Trophoblast cell (in vitro differentiated cells and primary cell): ENCODE measurements at places on chromosomes 12 and 14.

GRCh38 chr12:58580095-58580494 is 340.2 kb downstream of the LRIG3 start:
- DNase-seq, result no peak

DNA sequence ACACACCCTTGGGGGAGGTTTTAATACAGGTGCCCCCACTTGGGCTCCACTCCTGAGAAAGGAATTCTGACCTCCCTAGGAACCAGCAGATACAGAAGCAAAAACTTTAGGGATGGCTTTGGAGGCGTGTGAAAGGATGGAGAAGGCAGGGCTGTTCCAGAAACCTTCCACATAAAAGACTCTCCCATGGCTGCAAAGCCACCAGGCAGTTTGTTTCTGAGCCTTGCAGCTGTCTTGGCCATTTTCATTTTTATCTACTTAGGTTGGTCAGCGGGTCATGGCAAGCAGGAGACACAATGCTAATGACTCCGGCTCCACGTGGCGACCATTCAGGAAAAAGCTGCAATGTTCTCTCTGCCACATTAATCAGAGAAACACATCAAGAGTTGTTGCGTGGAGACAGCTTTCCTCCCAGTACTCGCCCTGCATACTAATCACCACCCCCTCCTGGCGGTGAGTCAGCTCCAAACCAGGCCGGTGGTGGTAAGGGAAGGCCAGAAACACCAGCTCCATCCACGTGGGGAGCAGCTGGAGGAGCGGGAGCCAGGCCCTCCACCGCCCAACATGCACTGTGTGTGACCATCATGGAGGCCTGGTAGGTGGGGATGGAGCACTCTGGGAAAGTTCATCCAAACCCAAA is 30.9 kb upstream of the IRF2BPL start:
- DNase-seq, result peak; percentile 83

DNA sequence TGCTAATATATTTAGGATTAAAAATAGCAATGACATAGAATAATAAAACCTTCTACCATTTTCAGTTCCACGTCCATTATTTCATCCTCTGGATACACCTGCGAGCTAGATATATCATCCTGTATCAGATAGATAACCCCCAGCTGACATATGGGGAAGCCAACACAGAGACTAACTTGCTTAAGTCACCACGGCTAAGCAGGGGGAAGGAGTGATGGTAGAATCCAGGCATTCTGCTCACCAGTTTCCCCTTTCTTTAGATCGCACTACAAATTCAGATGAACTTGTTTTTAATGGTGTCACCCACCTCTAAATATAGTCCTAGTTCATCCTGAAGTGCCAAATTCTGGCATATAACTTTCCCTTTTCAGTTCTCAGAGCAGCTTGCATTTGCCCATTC is 110.1 kb downstream of the TXNDC16 start:
- no peak for DNase-seq

DNA sequence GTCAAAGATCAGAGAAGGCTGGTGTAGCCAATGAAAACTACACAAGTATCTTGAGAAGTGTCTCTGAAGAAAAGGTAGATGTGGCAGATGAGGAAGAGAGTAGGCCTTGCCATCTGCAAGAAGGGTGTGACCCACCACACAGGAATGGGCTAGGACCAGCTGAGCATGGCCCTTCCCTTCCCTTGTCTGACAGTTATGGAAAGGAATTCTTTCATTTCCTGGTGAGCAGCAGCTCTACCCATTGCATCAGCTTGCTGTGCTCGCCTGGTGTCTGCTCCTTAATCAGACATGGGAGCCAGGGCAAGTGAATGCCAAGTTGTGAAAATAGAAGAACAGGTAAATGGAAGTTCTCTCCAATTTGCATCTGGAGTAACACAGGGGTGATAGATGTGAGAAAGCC is 145.2 kb upstream of the KRR1 start:
- DNase-seq, result peak; percentile 93

DNA sequence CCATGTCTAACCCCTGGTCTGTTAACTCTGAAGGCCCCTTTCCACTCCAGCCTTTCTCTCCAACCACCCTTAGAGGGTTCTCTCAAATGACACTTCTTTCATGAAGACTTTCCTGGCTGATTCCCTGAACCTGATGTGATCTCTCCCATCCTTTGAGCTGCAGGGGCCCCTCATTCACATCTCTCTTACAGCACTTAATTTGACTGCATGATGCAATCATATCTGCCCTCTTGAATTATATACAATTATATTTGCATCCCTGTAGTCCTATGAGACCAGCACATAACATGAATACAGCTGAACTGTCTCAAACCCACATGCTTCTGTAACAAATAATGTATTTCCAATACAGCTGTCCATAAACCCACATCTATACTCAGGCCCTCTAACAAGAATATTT is 56.4 kb downstream of the PPP2R5E start:
- DNase-seq, result no peak

- no peak for DNase-seq
Observed at GRCh38 chr14:91482263-91483013, 27.7 kb downstream of the PPP4R3A start.

DNA sequence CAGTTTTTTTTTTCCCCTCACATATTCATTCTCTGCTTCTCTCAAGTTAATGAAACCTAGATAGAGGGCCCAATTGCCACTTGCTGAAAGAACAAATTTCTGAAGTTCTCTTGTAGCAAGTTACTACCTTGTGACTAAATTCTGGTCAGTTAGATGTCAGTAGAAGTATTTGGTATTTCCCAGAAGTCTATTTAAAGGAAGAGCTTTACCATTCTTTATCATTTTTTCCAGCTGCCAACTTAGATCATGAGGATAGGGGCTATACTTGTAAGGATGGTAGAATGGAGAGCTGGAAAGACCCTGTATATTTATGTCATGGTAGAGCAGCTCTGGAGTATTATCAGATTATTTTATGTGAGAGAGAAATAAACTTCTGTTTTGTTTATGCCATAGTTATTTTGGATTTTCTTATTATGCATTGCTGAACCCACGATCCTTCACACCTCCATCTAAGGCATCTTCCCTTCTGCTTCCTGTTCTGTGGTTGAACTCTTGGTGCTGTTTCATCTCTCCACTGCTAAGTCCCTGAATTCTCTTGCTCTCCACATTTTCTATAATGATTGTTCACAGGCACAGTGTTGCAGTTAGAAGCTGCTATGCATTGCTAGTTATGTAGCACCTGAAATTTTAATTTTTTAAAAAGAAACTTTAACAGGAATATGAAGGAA is 25.9 kb downstream of the FUT8 start:
- no peak for DNase-seq

DNA sequence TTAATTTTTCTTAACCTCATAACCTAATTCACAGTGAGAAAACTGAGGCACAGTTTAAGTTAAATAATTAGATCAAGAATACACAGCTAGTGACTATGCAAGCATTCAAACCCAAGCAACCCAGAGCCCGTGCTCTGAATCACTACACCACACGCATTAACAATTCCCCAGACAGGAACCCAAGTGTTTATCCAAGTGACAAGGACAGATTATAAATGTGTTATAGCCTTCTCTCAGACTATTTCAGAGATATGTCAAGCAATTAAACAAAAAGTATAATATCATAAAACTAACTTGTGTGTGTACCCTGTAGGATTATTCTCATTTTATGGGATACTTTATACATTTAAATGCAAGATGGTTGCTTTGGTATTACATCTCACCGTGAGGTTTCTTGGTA is 43.8 kb downstream of the MED13L start:
- no peak for DNase-seq

- DNase-seq, result peak; percentile 2
Observed at GRCh38 chr12:15428632-15429031, 106.3 kb downstream of the PTPRO start.

DNA sequence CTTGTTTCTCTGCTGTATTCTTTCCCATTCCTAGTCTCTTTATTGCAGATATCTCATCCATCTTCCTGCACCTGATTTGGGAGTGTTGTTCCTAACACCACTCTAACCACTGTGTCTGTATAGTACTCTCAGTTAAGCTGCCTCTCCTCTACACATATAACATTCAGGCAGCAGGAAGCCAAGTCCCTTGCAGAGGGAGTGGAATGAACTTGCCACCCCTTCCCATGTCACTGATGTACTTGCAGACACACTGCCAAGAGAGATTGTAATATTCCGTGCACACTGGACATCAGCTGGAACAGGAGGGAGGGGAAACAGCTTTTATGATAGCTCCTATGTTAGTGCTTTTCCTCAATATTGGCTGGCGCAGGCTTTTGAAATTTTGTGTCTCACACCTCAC is 281.6 kb upstream of the E2F7 start:
- DNase-seq, result no peak

DNA sequence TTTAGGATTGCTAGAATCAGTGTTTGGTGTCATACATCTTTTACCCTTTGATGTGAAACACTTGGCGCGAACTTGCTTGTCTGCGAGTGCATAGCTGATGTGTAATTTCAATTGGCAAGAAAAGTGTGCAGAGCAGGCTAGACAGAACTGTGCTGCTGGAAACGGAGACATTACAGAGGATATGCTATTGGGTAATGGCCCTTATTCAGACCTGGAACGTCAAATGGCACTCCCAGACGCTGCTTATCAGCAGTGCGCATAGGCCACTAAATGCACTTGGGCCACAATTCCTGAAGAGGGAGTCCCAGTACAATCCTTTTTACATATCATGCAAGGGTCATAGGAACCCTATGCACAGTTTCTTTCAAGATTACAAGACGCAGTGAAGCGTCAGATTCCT is 15.7 kb upstream of the SLC10A1 start:
- peak; percentile 91 for DNase-seq

DNA sequence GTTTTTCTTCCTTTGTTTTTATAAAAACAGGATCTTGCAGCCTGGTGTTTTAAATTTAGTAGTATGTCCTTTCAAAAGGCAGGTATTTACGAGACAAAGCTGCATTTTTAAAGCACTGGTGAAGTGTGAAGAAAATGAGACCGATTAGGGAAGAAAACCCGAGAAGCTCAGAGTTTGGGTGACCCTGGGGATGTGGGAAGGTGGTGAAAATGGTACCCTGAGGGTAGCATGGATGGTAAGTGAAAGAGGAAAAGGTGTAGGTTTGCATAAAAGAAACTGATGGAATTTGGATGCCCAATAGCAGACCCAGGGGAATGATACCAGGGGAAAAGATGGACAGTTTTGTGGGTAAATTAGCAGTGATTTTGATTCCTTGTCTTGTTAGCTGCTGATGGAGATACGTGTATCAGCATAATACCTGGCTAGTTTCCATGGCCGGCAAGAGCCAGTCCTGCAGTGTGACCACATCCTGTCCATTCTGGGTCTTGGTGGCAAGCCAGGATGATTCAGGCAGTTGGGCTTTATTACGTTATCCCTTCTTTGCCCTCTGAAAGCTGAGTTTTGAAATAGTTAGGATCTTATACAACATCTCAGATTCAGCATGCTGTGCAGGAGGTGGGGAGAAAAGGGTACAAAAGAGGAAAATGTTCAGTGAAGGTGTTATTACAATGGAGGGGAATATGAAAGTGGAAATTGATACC is 8.9 kb downstream of the BICD1 start:
- DNase-seq, result no peak

GRCh38 chr14:51657762-51658161 is 6.1 kb downstream of the FRMD6 start:
- no peak for DNase-seq

DNA sequence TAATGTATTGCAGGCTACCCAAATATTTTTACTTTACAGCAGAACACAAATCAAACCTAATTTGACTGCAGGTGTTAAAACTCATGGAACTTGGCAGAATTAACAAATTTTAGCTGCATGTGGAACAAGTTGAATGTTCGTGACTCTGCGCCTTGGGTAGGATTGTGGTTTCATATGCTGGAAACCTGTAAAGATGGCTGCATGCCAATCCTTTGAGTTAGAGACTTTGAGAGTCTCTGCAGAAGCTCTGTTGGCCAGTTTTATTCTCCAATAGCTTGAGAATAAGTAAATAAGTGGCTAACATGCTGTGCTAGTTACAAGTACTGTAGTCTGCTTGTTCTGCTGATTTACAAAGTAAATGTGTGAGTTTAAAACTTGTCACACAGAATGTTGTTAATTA is 77.8 kb downstream of the PDE6H start:
- DNase-seq, result no peak

DNA sequence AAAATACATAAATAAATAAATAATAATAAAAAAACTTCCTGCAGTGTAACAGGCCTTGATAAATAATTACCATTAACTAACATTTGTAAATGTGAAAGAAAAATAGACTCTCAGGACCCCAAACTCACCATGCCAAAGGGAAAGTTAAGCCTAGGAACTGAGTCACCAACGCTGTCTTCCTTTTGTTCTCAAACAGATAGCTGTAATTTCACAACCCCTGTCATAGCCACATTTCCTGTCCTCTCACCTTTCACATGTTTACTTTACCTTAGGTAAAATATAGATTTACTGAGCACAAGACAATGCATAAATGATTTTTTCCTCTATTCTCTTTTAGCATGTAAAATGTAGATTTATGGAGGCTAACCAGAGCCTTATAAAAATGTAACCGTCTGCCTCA is 35.9 kb upstream of the CHST11 start:
- DNase-seq, result peak; percentile 15

DNA sequence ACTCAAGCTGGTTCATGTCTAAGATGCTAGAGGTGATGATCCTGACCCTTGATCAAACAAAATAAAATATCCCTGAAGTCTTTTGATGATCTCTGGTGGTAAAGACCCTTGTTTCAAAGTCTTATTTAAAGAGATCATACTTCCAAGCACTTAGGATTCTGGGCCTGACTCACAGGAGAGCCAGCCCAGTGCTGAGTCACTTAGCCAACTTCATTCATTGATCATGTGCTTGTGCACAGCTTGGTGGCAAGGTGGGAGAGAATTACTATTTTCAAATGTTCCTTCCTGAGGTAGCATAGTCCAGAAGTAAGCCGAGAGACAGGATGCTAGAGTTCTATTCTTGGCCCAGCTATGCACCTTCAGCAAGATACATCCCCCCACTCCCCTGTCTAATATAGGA is 40.6 kb downstream of the SCN8A start:
- DNase-seq, result no peak

- DNase-seq, result no peak
Observed at GRCh38 chr14:40623643-40624042, 983.0 kb upstream of the LRFN5 start.

- no peak for DNase-seq
Observed at GRCh38 chr12:31897781-31898503, 61.3 kb upstream of the RESF1 start.

DNA sequence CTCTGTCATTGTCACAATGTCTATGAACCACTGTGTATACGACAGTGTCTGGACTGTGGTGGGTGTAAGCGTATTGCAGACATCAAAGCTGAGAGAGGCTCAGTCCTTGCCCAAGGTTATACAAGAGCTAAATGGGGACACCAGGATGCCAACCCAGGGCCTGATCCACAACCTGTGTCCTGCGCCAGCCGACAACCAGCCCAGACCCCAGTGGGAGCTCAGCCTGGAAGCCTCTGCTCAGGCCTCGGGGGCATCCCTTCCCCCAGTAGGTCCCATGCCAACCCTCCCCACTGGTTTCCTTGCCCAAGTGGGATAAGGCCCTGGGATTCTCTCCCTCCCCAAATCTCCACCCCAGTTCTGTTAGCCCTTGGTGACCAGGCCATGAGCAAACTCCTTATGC is 54.3 kb downstream of the LTBP2 start:
- no peak for DNase-seq

- DNase-seq, result no peak
Observed at GRCh38 chr14:45123271-45123670, 11.0 kb downstream of the FKBP3 start.

- no peak for DNase-seq
Observed at GRCh38 chr12:167959-168600, 45.9 kb downstream of the SLC6A12 start.

- no peak for DNase-seq
Observed at GRCh38 chr14:59284059-59284458, 95.6 kb downstream of the DAAM1 start.

- no peak for DNase-seq
Observed at GRCh38 chr14:36524220-36524837, 4.3 kb upstream of the NKX2-1 start.

GRCh38 chr14:67173719-67174118 is 15.5 kb upstream of the GARIN2 start:
- no peak for DNase-seq
